ENCODE measurements at places on chromosomes 4 and X. TPM values are rescaled to one million over a fixed set of nuclear protein-coding genes. Genes with fewer than 3 reads are reported as not detected.

EXOC1L gene
- not detected for total RNA-seq

GIMD1 gene
- 34.1 TPM for total RNA-seq

SPARCL1 gene
- 539 TPM for total RNA-seq

CEP135 gene
- 7.0 TPM for total RNA-seq

FHIP1A gene
- 17.7 TPM for total RNA-seq

GPAT3 gene
- 11.2 TPM for total RNA-seq

MFAP3L gene
- 4.5 TPM for total RNA-seq

ETDB gene
- total RNA-seq, result not detected

BEND2 gene
- not detected for total RNA-seq

MAP3K15 gene
- 0.12 TPM for total RNA-seq

LIN54 gene
- 11.5 TPM for total RNA-seq

PLXNB3 gene
- 65.3 TPM for total RNA-seq
